Stimulated activated CD8-positive, alpha-beta memory T cell treated with anti-CD3 and anti-CD28 coated beads, Interleukin-15, amount 100 ng/mL, for 1 hour (primary cell): ENCODE measurements at places on chromosomes 2 and 18.

DNA sequence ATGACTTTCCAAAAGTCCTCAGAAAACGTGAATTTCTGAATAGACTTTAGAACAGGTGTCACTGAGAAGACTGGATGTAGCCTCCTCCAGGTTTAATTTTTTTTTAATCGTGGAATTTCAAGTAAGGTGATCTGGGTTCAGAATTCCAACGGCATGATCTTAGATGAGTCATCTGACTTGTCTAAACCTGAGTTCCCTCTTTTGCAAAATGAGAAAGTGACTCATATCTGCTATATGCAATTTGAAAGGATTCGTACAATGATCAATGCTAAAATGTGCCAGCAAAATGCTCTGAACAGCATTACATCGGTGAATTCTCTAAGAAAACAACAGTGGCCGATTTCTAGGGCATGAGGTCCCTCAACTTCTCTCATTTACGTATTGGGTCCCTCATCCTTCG lies 69.1 kb upstream of the ZNF516 start:
- no peak for DNase-seq

GRCh38 chr2:168316073-168316440 lies 68.7 kb upstream of the STK39 start:
- no peak for DNase-seq

- DNase-seq: no peak
Measured at GRCh38 chr2:68710756-68711155, 23.9 kb upstream of the ARHGAP25 start.

GRCh38 chr18:21203126-21203525 lies 38.9 kb upstream of the GREB1L start:
- DNase-seq: no peak

DNA sequence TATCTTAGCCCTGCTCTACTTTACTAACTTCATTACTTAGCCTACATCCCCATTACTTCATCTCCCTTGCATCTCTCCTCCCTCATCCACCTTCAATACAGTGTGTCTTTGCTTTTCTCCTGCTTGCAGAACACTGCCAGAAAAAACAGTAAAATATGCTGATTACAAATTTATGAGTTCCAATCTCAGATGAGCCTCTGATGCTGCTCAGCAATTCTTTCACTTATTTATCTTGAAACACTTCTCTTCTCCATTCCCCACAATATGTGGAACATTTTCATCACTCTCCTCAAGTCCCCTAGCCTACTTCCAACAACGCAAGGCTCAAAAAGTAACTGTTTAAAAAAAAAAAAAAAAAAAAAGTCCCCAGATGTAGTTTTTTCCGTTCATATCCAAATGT lies 7.1 kb downstream of the VPS54 start:
- no peak for DNase-seq

GRCh38 chr2:178282075-178282815 lies 87.9 kb downstream of the OSBPL6 start:
- DNase-seq: no peak

GRCh38 chr2:69453475-69454129 lies 16.4 kb upstream of the NFU1 start:
- no peak for DNase-seq

- no peak for DNase-seq
Measured at GRCh38 chr2:239773228-239774141, 251.7 kb downstream of the NDUFA10 start.

DNA sequence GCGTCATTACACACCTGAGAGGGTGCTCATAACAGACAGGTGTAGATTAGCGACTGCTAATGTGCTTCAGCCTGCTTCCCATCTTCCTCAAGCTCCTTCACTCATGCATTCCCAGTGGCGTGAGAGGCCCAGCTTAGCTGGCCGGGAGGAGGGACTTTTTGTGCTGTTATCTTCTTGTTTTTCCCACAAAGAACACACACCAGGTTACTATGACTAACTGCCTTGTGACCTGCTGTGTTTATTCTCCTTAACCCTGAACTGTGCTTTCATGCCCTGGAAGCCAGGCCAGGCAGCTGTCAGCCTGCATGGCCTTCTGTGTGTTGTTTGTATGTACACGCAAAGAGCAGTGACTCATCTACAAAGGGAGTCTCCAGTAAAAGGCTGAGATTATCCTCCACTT lies 143.8 kb downstream of the PIEZO2 start:
- DNase-seq: no peak

- no peak for DNase-seq
Measured at GRCh38 chr2:249538-250042, 14.2 kb downstream of the SH3YL1 start.

GRCh38 chr18:31610286-31611205 lies 18.9 kb downstream of the TTR start:
- no peak for DNase-seq

DNA sequence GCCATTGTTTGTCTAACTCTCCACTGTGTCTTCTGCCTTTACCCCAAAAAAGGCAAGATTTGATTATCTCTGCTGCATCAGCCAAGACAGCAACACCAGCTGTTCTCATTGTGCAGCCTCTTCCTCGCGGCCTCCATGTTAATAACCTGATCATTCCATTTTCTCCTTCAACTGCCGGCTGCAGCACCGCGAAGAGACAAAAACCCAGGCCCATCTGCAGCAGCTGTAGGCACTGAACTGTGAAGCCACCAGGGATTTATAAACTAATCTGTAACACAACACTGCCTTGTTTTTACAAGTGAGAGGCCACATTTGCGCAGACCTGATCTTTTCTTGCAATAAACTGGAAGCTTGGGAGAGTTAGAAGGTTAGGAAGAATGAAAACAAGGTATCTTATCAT lies 147.8 kb downstream of the SATB2 start:
- no peak for DNase-seq

- DNase-seq: no peak
Measured at GRCh38 chr18:79787865-79788733, 9.6 kb upstream of the KCNG2 start.
